Activated CD8-positive, alpha-beta memory T cell treated with anti-CD3 and anti-CD28 coated beads for 1 hour (primary cell): ENCODE measurements at places on chromosomes 2 and 18.

DNA sequence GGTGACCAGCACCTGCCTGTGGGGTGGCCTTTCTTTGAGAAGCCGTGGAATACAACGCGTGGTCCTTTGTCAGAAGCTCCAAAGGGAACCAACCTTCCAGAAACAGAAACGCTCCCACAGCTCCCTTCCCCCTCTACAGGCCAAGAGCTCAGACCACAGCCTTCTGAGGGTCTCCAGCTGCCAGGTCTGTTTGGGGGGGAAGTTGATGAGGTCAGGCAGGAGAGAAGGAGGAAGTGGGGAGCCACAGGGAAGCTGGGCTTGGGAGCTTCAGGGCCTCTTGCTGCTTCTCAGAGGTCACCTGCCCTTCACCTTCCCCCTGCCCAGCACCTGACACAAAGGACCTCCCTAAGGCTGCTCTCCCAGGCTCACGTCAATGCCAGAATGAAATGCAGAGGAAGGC, 287.7 kb upstream of the ID2 start:
- no peak for DNase-seq

DNA sequence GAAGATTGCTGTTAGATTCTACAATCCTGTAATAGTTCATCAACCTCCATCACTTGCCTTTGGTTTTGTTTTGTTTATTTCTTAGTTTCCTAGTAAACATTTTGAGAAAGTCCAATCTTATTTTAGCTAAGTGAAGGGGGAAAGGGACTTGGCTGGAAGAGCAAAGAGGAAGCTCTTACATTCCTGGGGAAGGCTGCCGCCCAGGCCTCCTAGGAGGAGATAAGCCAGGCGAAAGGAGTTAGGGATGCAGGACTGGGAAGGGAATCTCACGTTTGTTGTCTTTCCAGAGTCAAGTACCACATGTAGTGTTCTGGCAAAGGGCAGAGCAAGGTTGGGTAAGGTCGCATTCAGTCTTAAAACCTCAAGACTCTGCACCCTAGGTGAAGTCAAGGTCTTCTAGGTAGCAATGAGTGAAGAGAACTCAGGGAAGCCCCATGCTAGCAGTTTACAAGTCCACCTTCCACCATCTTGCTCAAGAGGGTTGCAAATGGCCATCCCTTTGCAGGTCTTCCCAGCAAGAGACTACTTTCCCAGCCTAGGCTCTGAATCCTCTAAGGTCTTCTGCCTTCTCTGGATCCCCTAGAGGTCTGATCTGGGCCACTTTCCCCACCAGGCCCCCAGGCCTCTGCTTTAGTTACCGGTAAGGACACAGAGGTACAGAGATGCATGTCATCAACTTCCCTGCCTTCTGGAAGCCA, 320.7 kb downstream of the CYP26B1 start:
- no peak for DNase-seq

DNA sequence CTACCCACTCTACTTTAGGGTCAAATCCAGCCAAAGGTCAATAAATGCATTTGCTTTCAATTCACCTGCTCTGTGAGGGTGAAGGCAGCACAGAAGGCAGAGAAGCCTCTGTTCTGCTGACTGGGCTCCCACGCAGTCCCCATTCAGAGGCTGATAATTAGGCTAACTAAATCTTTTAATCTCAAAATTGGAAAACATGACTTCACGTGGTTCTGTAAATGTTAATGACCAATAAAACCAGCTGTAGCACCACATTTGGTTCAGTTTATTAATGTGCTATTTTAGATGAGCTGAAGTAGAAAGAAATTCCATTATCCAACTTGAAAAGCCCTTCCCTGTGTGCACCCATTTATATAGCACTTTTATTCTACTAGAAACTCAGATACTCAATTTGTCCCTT, 310.6 kb downstream of the C1D start:
- DNase-seq: no peak

DNA sequence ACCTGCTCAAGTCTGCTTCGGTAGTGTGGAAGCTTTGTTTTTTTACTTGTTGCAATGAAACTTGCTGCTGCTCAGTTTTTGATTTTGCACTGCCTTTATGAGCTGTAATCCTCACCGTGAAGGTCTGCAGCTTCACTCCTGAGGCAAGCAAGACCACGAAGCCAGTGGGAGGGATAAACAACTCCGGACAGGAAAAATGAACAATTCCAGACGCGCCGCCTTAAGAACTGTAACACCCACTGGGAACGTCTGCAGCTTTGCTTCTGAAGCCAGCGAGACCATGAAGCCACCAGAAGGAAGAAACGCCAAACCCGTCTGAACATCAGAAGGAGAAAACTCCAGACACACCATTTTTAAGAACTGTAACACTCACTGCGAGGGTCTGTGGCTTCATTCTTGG, 245.7 kb upstream of the REG3G start:
- no peak for DNase-seq
